ENCODE measurements at places on chromosomes 1 and 21. TPM values are rescaled to one million over a fixed set of nuclear protein-coding genes. Genes with fewer than 3 reads are reported as not detected.

LRRC53 gene
- total RNA-seq: not detected

DNA sequence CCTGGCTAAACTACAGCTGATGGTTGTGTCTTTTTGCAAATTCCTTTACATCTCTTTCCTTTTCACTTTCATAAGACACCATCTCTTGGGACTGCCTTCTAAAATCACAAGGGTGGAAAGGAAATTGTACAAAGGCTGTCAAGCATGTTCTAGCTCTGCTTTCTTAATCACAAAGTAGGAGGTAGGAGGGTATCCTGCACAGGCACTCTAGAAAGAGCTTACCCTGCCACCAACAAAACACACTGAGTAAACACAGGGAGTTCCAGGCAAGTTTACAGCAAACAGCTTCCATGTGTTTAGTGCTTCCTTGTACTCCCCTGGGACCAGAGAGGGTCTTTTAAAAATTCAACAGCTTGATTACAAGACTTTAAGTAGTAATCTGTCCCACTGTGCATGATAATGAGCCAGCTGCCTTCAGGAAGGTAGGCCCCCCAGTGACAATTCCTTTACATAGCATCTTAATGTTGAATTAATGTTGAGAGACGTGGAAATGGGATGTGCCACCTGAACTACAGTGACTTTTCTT, 2.4 kb downstream of the PLPP3 start:
- no peak for DNase-seq

DNA sequence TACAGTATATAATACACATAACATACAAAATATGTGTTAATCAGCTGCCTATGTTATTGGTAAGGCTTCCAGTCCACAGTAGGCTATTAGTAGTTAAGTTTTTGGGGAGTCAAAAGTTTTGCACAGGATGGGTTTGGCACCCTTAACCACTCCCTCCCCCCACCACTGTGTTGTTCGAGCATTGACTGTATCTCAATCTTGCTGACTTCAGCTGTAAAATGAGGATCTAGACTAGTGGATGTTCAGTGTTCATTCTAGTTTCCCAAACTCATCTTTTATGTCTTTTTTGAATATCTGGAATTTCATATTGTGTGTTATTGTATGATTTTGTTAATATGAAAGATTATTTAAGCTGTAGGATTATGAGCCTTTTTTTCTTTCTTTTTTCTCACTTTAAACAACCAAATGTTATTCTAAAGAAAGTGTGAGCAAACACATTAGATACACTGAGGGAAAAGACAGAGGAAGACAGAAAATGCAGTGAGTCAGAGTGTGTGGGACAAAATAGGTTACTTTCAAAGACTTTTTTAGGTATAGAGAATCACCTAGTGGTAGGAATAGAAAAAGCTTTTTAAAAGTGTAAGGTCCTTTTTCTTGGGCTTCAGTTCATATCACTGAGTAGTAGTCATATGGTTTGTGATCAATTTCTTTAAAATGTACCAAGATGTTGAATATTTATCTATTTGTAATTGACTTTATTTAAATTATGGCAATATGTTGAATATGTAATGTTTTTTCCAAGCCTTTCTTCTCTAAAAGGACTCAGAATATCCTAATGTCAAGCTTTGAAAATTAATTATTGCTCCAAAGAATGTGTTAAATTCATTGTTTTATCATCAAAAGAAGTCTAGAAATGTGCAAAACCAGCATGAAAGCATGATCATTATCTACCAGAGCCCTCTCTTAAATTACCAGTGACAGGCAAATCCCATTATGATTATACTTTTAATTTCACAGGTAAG, 17.9 kb upstream of the CENPF start:
- DNase-seq: no peak

PAPPA2 gene
- total RNA-seq: 3.9 TPM

CACNA1S gene
- not detected for total RNA-seq

C1orf87 gene
- total RNA-seq: not detected

GRCh38 chr21:45035477-45035848, 38.9 kb upstream of the ADARB1 start:
- DNase-seq: no peak

GRCh38 chr1:155309423-155310021, 856 bp downstream of the FDPS start:
- DNase-seq: no peak

DNA sequence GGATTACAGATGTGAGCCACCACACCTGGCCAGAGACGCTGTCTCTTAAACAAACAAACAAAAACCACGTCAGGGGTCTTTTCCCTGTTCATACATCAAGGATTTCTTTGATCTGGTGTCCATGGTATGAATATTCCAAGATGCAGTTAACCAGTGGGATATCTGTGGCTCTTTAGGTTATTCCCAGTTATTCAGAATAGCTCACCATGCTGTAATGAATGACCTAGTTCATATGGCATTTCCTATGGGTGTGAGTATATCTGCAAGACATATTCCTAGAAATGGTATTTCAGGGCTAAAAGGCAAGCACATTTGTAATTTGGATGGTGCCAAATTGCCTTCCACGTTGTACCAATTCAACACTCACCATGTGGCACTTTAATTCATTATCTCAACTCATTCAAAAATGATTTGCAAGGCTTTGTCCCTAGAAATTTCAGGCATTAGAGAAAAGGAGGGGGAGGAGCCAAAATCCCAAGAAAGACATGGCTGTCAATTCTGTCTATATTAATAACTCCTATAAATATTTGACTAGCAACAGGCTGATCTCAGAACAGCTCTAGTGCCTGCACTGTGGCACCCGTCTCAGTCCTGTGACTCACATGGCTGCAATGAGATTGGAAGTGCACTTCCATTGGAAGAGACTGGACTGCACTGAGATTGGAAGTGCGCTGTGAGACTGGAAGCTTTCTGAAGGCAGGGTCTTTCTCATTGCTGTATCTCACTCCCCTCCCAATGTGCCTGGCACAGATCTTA, 6.0 kb upstream of the STMN1 start:
- no peak for DNase-seq

NTRK1 gene
- 0.73 TPM for total RNA-seq

GRCh38 chr1:199472978-199473377, 554.5 kb upstream of the NR5A2 start:
- DNase-seq: no peak

- DNase-seq: no peak
Observed at GRCh38 chr1:7363450-7363849, 407.6 kb upstream of the VAMP3 start.

GRCh38 chr1:16048573-16049189, 5.1 kb downstream of the CLCNKB start:
- DNase-seq: peak; percentile 27

DNA sequence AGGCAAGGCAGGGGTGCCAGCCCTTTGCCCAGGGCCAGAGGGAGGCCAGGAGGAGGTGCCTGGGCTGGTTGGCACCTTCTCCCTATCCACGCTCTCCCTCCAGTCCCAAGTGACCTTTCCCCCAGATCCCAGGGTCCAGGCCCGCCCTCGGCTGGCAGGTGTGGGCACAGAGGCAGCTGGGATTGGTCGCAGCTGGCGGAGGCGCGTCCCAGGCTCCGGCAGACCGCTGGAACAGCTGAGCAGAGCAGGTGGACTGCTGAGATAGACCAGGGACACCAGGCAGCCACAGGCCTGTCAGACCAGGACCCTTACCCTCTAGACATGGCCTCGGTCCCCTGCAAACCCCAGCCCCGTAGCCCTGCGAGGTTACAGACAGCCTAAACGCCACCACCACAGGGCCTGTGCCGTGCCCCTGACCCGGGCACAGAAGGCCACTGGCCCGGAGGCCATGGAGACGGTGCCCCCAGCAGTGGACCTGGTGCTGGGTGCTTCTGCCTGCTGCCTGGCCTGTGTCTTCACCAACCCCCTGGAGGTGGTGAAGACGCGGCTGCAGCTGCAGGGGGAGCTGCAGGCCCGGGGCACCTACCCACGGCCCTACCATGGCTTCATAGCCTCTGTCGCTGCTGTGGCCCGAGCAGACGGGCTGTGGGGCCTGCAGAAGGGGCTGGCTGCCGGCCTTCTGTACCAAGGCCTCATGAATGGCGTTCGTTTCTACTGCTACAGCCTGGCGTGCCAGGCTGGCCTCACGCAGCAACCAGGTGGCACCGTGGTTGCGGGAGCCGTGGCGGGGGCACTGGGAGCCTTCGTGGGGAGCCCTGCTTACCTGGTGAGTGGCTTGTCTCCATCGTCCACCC, at the start of gene SLC25A34:
TSS of gene SLC25A34 (plus strand) at position 221 of the 854 bp plus-strand sequence. CDS start at position 449, 228 bp downstream.
- DNase-seq: no peak

- DNase-seq: no peak
Observed at GRCh38 chr1:85822696-85823095, 114.5 kb upstream of the ZNHIT6 start.

PRDM16 gene
- total RNA-seq: 3.8 TPM

DNA sequence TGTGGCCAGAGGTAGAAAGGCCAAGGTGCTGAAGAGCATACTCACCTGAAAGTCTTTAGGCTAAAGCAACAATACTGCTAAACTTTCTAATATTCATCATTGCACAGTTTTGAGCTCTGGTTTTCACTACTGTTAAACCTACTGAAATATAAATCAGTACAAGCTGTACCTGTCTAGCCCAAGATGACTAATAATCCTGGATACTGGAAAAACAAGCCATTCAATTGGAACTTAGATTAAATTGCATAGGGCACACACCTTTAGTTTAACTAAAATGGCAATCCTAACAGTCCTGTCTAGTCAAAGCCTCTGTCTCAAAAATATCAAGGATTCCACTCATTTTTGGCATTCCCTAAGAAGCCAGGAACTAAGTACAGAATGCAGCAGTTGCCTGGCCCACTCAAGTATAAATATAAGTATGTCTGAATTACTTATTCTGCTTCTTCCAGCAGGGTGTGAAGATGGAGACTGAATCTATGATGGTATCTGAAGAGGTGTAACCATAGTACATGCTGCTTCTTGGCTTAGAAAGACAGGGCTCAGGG, 3.1 kb downstream of the CHML start:
- no peak for DNase-seq

DNA sequence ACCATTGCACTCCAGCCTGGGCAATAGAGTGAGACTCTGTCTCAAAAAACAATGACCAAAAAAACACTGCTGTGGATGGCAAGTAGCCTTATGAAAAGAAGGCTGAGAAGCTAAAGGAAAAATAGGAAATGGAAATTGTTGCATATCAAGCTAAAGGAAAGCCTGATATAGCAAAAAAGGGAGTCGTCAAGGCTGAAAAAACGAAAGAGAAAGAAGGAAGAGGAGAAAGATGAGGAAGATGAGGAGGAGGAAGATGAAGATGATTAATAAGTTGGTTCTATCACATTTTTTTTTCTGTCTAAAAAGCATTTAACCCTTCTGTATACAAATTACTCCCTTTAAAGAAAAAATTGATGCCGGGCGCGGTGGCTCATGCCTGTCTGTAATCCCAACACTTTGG, 10.2 kb upstream of the PRDX1 start:
- no peak for DNase-seq

DENND2D gene
- 70.8 TPM for total RNA-seq

REG4 gene
- not detected for total RNA-seq
